ENCODE measurements at places on chromosomes 7 and 10. TPM values are rescaled to one million over a fixed set of nuclear protein-coding genes. Genes with fewer than 3 reads are reported as not detected.

ANKRD16 gene
- 3.9 TPM for total RNA-seq

GRCh38 chr7:869348-869747 lies 7.0 kb upstream of the GET4 start:
- DNase-seq, result no peak

BCAP29 gene
- total RNA-seq, result 109 TPM

DNA sequence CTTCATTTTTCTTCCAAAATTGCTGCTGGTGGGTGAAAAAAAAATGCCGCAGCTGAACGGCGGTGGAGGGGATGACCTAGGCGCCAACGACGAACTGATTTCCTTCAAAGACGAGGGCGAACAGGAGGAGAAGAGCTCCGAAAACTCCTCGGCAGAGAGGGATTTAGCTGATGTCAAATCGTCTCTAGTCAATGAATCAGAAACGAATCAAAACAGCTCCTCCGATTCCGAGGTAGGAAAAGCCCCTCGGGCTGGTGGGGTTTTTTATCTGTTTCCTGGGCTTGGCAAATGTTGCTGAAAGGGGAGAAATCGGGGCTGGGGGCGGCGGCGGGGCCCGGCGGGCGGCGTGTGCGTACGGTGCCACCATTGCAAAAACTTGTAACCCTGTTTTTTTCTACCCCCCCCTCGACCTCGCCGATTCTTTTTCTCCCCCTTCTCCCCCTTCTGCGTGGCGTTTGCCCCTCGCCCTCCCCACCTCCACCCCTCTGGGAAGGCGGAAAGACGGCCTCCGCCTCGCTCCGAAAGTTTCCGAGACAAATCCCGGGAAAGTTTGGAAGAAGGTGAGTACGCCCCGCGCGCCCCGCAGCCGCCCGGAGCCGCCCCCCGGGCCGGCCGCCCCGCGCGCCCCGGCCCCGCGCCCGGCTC lies 789 bp downstream of the TCF7L2 start:
- DNase-seq, result no peak

- DNase-seq, result no peak
These were observed 4.5 kb upstream of the PLXNA4 start for GRCh38 chr7:132580717-132581285.

GRCh38 chr7:157897681-157898080 lies 560.9 kb downstream of the DNAJB6 start:
- DNase-seq, result peak; percentile 35
